Thyroid gland (tissue), 4 donors: ENCODE measurements at places on chromosomes 13 and 19. TPM values are rescaled to one million over a fixed set of nuclear protein-coding genes. Genes with fewer than 3 reads are reported as not detected.

DNA sequence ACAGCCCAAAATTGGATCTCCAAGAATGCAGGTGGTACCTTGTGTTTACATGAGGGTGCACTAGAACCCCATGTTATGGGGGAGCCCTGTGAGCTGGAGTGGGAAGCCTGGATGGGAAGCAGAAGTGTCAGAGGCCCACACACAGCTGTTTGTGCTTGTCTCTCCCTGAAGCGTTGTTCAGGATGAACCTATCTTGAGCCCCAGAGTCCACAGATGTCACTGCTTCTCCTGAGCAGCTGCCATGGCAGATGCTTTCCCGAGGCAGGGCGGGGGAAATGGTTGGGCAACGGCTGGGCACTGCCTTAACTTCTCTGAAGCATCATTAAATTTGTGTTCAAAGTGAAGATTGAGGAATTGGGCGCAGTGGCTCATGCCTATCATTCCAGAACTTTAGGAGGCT, 17.1 kb upstream of the CHST8 start:
- no peaks in the 10 kb centered on the region for H3K27me3 ChIP-seq
- H3K27ac ChIP-seq, result no peak overlapping the region
- DNase-seq, result no peak
- H3K36me3 ChIP-seq, result no peaks in the 10 kb centered on the region
- no peak overlapping the region for H3K4me3 ChIP-seq

GRCh38 chr13:100810481-100810880, 135.9 kb upstream of the TMTC4 start:
- no peaks in the 10 kb centered on the region for H3K4me1 ChIP-seq
- no peak overlapping the region for H3K4me3 ChIP-seq
- H3K27ac ChIP-seq, result no peak overlapping the region
- H3K36me3 ChIP-seq, result no peaks in the 10 kb centered on the region

DNA sequence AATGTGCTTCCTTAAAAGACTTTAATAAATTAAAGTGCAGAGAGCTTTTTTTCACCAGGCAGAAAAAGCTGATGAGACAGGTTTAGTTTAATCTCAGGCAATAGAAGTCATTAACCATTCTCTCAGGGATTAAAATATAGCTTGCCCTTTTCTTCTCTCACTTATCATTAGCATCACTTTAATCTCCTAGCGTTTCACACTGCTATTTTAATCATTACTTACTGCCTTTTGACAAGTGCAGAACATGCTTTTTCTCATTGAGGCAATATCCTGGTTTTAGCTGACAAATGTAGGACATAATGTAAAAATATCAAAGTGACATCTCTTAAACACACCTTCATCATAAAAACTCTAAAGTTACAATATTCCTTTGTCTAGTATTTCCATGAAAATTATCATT, 94.6 kb downstream of the DACH1 start:
- H3K27me3 ChIP-seq, result no peaks in the 10 kb centered on the region
- H3K4me3 ChIP-seq, result no peak overlapping the region
- no peak overlapping the region for H3K27ac ChIP-seq
- H3K4me1 ChIP-seq, result no peaks in the 10 kb centered on the region
- no peak for DNase-seq

RNF17 gene
- not detected for total RNA-seq

GRCh38 chr19:46480415-46480814, 9.1 kb upstream of the PNMA8A start:
- H3K4me1 ChIP-seq, result peaks cover 3% of the 10 kb centered on the region
- no peaks in the 10 kb centered on the region for H3K36me3 ChIP-seq
- no peak for DNase-seq
- H3K4me3 ChIP-seq, result no peak overlapping the region

DNA sequence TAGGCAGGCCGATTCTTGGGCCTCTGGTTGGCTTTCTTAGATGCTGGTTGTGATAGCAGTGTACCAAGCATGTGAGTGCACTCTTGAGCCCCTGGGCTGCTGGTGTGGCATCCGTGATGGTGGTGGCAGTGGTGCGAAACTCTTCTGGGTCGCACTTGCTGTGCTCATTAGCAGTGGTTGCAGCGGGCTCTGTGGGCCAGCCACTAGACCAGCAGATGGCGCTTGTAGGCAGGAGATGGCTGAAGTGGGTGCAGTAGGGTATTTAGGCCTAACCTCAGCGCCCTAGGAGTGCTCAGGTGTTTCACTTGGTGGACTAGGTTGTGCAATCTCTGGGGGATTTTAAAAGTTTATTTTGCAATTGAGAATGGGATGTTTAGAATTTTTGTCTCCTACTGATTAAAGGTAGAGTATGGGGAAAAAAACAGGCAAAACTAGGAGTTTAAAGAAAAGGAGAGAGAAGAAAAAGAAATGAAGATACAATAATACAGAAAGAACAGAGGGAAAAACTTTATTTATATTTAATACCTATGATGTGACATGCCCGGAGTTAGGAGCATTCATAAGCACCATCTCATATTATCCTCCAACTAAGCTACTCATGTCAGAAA, 4.3 kb upstream of the ZNF17 start:
- H3K4me3 ChIP-seq, result no peak overlapping the region
- H3K4me1 ChIP-seq, result peaks cover 9% of the 10 kb centered on the region
- H3K36me3 ChIP-seq, result no peaks in the 10 kb centered on the region
- H3K27ac ChIP-seq, result peak overlapping the region; percentile 37
- no peaks in the 10 kb centered on the region for H3K27me3 ChIP-seq
- DNase-seq, result peak; percentile 89

- H3K4me1 ChIP-seq, result no peaks in the 10 kb centered on the region
- H3K36me3 ChIP-seq, result no peaks in the 10 kb centered on the region
- no peak overlapping the region for H3K4me3 ChIP-seq
- DNase-seq, result no peak
These were observed 304.0 kb downstream of the UQCRFS1 start for GRCh38 chr19:28908941-28909340.

GRCh38 chr13:47049276-47049989, 152.6 kb upstream of the HTR2A start:
- no peak for DNase-seq
- H3K27ac ChIP-seq, result no peak overlapping the region
- no peak overlapping the region for H3K4me3 ChIP-seq
- no peaks in the 10 kb centered on the region for H3K27me3 ChIP-seq
- H3K4me1 ChIP-seq, result no peaks in the 10 kb centered on the region

DNA sequence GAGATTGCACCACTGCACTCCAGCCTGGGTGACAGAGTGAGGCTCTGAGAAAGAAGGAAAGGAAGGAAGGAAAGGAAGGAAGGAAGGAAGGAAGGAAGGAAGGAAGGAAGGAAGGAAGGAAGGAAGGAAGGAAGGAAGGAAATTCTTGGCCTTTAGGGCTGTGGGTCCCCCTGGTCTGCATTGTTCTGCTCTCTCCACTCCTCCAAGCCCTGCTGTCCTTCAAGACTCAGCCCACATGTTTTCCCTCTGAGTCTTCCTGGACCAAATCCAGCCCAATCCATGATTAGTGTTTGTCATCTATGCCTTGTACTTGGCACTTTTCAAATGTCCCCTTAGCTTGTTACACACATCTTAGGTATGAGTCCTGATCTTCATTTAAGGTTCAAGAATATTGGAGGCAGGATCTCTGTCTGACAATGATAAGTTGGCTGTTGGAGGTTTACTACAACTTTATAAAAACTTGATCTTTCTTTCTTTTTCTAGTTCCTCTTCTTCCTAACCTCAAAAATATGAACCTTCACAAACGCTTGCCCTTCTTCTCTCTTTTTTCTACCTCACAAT, 48.8 kb upstream of the INTS6 start:
- DNase-seq, result no peak
- H3K36me3 ChIP-seq, result no peaks in the 10 kb centered on the region
- H3K4me3 ChIP-seq, result no peak overlapping the region
- H3K27ac ChIP-seq, result no peak overlapping the region

- peaks cover 10% of the 10 kb centered on the region for H3K4me1 ChIP-seq
- H3K4me3 ChIP-seq, result no peak overlapping the region
- H3K27me3 ChIP-seq, result no peaks in the 10 kb centered on the region
- no peaks in the 10 kb centered on the region for H3K36me3 ChIP-seq
- no peak for DNase-seq
- H3K27ac ChIP-seq, result no peak overlapping the region
These were observed 40.8 kb upstream of the RANBP3 start for GRCh38 chr19:6018786-6019185.

FBN3 gene
- total RNA-seq, result 8.7 TPM

GRCh38 chr19:720345-721160, 11.8 kb downstream of the PALM start:
- H3K4me1 ChIP-seq, result peaks cover 30% of the 10 kb centered on the region
- no peak for DNase-seq
- no peak overlapping the region for H3K4me3 ChIP-seq
- no peak overlapping the region for H3K27ac ChIP-seq
